ENCODE measurements at places on chromosomes 12 and 14. TPM values are rescaled to one million over a fixed set of nuclear protein-coding genes. Genes with fewer than 3 reads are reported as not detected.
A peak's percentile ranks its signal among the peaks of the same experiment; 100 is the strongest.

Gene BBS10
- polyA plus RNA-seq = 13.3 TPM

Gene CACNA2D4
- polyA plus RNA-seq = 4.9 TPM

Gene ACSM4
- not detected for polyA plus RNA-seq

Gene REP15
- 0.94 TPM for polyA plus RNA-seq

Gene NINJ2
- 11.5 TPM for polyA plus RNA-seq

Gene BEGAIN
- 1.0 TPM for polyA plus RNA-seq

Gene AMN
- 3.5 TPM for polyA plus RNA-seq

Gene PCED1B
- 7.7 TPM for polyA plus RNA-seq

GRCh38 chr12:130569521-130569920 lies 146.6 kb downstream of the RIMBP2 start:
- no peak for DNase-seq

GRCh38 chr12:66837311-66837627 lies 158.4 kb upstream of the GRIP1 start:
- DNase-seq = no peak

GRCh38 chr14:101783260-101784016 lies 21.9 kb downstream of the PPP2R5C start:
- DNase-seq = no peak

DNA sequence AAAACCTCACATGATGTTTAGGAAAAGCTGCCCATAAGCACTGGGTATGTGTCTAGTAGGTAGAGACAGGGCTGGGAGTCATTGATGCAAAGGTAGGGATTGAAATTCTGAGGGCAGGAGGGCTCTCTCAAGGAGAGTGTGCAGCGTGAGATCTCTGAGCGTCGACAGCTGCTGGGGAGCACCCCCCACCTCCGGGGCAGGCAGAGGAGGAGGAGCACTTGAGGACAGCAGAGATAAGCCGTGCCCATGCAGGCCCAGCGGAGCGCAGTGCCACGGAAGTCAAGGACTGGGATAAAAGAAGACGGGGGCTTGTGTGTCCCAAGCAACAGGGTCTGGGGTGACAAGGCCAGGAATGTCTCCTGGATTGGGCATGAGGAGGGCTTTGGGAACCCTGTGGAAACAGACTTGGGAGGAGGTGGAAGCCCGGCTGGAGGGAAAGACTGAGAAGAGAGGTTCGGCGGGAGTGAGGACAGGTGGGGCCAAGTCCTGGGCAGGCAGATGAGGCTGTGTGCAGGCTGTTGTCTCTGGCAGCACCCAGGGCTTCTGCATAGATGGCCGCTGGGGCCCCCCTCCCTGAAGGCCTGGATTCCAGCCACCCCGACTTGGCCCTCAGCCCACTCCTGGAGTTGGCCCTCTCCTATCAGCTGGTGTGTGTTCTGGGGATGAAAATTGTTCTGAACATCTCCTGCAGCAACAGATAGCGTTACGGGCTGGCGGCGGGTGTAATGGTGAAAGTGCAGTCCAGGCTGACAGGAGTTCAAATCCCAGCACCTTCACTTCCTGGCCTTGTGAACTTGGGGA lies 1.9 kb downstream of the CACNA2D4 start:
- DNase-seq = no peak

DNA sequence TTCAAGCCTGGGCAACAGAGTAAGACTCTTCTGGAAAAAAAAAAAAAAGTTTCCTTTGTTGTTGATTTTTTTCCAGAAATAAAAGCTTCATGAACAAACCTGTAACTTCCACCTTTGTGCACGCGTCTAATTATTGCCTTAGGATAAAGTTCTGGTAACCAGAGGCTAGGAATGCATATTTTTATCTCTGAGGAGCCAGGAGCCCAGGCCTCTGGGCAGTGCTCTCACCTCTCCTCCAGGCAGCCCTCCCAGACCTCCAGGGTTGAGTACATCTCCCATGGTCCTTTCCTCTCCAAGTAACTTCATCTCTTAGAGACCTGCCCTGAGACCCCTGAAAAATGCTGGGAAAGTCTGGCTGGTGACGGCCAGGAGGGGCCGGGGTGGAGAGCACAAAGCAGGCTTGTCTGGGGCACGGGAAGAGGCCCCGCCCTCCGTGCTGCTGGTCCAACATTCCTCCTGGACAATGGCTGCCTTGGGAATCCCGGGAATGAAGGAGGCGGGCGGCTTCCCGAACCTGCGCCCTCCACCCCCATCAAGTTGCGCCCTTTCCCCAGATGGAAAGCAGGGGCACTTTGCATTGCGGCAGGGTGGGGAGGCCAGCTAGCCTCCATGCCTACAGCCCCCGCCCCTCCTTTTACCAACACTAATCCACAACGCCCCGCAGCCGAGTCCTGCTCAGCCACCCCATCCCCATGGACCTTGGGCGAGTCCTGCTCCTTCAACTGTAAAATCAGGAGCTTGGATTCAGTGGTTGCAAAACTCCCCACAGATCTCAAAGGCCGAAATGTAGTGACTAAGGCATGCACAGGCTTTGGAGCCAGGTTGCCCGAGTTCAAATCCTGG lies 7.3 kb upstream of the FIGNL2 start:
- DNase-seq = no peak

DNA sequence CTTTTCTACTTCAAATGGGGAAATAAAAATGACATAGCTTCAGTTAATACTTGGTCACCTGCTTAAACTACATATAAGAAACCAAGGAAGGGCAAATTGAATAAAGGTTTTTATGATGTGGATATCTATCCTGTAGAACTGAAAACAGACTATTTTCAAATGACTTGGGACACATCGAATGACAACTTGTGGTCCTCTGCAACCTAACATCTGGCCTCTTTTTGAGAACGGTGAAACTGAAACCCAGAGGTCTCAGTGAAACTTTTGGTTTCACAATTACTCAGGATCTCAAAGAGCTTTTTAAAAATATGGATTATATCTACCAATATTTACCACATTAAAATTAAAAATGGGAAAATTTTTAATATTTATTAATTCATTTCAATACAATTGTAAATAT lies 65.2 kb downstream of the PPP2R5E start:
- DNase-seq = peak; percentile 12

- no peak for DNase-seq
Observed at GRCh38 chr12:127205781-127206555, 1061.0 kb upstream of the TMEM132C start.

GRCh38 chr12:124916374-124917134 lies 2.1 kb upstream of the UBC start:
- DNase-seq = no peak

GRCh38 chr12:49983892-49984291 lies 11.1 kb downstream of the AQP6 start:
- no peak for DNase-seq

- DNase-seq = no peak
Observed at GRCh38 chr14:24574206-24574774, 1.8 kb downstream of the CTSG start.

DNA sequence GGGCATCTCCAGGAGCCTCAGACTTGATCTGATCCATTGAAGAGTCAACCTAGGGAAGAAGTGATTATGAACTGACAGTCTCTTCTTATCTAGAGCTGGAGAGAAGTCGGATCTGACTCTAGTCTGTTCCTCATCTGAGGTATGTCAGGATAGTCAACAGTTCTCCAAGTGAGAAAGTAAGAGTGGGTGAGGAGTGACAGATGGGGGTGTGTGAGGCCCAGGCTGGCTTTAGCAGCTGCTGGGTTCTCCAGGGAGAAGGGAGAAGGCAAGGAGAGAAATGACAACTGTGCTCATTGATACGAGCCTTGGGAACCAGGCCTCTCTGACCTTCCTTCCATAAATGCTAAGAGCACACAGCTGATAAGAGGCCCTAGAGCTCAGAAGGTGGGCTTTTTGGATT lies 53.3 kb downstream of the IRAK3 start:
- no peak for DNase-seq

- no peak for DNase-seq
Observed at GRCh38 chr14:34018564-34019244, 67.8 kb upstream of the EGLN3 start.

DNA sequence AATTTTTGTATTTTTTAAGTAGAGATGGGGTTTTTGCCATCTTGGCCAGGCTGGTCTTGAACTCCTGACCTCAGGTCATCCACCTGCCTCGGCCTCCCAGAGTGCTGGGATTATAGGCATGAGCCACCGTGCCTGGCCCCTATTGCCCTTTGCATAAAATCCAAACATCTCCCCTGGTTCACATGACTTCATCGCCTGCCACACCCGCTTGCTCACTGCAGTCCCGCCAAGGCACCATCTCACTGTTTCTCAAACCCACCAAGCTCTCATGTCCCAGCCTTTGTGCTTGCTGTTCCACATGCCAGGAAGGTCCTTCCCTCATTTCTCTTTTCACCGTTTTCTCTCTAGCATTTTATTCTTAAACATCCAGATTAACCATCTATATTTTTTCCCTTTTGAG lies 9.7 kb downstream of the RHOF start:
- DNase-seq = no peak

DNA sequence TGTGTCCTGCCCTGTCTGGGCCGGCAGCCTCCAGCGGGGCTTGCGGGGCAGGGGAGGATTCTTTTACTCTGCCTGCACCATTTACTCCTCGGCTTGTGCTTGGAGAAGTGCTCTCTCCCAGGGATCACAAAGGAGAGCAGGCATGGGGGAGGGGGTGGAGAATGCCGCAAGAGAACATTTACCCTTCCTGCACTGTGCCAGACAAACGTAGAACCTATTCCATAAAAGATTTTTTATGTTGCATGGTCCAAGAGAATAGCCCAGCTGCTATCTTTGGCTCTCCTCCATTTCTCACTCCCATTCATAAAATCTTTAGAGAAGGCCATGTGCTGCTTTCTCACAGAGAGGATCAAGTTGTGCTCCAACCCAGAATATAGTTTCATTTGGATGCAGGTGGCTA lies 159.4 kb downstream of the SPTSSA start:
- no peak for DNase-seq

DNA sequence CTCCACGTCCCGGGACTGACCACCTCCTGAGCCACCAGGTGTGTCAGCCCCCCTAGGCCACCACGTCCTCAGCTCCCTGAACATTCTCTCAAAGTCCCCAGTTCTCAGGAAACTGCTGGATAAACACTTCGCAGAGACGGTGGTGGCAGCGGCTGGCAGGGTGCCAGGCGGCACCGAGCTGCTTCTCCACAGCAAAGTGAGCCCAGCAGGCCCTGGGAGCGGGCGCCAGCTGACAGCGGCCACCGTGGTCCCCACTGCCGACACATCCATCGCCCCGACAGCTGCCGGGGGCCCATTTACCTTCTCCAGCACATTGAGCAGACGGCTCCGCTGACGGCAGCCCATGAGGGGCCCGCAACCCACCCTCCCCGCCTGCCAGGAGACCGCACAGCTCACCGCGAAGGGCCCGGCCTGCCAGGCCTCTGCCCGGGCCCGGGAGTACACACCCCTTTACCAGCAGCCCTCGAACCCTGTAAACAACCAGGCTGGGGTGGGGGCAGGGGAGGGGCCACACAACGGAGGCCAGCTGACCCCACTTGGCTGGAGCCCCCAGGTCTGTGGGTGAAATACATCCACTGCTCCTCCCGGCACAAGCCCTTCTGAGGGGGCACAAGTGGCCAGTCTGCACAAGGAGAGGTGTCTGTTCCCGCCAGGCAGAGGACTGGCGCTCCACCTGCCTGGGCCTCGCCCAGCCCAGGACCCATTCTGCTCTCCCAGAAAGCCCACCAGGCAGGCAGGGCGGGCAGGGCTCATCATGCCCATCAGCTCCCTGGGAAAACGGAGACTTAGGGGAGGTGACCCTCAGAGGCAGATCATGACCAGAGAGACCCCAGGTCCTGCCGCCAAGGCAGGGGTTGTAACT lies 10.5 kb downstream of the AKT1 start:
- DNase-seq = no peak

- no peak for DNase-seq
Observed at GRCh38 chr14:100677152-100677551, 49.5 kb upstream of the DLK1 start.

DNA sequence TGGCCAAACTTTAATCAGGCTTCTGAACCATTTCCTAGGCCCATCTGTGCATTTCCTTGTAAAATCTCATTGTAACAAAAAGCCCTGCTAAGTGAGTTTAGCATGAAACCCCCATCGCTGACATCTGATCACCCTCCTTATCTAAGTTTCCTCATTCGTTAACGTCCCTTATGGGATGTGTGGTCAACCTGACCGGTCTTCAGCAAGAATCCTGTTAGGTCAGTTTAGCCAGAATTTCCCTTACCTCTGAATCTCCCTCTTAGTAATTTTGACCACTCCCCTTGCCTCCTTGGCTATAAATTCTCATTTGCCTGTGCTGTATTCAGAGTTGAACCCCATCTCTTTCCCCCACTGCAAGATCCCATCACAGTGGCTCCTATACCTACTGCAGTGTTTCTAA lies 239.3 kb downstream of the RMST start:
- DNase-seq = no peak

DNA sequence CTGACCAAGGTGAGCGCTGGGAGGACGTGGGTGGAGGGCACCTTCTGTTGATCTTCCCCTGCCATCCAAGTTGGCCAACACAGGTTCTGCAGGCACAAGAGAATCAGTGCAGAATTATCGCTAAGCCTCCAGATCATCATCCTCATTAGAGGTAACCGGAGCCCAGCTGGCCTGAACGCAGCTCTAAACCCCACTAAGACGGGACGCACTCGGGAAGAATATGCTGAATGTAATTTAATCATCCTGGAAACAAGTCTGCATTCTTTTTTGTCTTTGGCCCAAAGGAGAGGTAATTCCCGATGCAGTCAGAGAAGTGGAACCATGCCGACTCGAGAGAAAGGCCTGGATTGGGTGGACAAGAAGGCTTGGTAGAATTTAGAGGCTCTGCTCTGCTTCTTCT lies 111.0 kb upstream of the GSC start:
- no peak for DNase-seq

- DNase-seq = no peak
Observed at GRCh38 chr12:25781232-25781631, 177.2 kb upstream of the RASSF8 start.

DNA sequence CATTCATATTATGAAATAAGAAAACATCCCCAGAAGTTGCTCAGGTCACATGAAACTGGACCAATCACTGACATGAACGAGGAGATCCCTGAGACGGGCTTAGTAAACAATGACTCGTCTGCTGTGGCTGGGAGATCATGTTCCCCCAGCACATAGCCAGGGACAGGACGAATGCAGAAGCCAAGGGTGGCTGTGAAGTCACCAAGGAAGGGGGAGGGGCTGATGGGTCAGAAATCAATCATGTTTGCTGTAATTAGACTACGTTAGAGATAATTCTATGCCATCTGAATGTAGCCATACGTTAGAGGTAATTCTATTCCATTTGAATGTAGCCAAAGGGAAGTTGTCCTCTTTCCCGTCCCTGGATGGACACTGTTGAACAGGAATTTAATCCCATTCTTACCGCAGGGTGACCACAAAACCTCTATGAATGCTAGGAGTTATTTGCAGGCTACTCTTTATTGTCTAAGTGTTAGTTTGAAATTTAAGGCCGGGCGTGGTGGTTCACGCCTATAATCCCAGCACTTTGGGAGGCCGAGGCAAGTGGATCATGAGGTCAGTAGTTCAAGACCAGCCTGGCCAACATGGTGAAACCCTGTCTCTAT lies 332.9 kb downstream of the TMEM132D start:
- DNase-seq = no peak

- peak; percentile 18 for DNase-seq
Observed at GRCh38 chr12:65306366-65307168, 28.1 kb downstream of the MSRB3 start.

DNA sequence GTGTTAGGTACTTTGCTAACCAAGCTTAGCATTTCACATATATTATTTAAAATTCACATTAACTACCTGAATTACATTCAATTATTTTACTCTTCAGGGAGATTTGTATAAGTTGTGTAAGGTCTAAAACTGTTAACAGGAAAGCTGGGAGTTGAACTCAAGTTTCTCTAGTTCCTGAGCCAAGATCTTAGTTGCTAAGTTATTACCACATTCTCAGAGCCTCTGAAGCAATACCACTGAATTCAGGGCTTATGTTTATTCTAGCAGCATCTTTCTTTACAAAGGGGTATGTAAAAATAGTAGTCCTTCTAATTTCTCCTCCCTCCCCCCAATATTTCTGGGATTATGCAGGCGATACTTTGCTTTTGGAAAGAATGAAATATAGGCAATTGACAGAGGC lies 786.8 kb downstream of the DIO2 start:
- no peak for DNase-seq
